ENCODE measurements at places on chromosomes 6 and 20.

DNA sequence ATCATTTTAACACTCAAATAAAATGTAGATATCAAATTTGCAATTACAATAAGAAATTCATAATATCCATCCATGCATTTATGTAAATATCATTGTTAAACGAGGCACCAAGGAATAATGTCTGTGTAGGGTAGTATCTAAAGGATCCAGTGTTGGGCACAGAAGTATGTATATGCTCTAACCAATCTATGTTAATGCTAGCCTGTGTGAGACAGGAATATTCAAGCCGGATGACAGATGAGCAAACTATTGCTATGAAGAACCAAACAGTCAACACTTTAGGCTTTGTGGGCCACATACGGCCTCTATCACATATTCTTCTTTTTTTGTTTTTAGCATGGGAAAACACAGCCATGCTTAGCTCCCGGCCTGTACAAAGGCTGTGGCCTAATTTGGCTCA, 45.0 kb downstream of the HUS1B start:
- no peak for DNase-seq

DNA sequence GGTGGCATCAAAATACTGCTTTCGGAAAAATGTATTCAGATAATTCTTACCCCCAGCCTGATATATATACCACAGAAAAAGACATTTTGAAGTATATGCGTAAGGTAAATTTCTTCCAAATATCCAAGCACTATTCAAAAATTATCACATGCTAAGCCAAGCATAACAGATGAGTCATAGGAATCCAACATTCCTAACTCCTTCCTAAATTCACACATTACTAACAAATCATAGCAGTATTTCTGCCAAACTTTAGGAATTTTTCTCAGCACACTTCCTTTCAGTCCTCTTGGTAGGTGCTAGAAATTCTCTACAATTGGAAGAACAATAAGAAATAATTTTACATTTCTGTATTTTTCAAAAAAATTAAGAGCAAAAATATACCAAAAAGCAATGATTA, 417.5 kb downstream of the EYS start:
- DNase-seq = no peak

GRCh38 chr6:109687271-109687761, 3.7 kb downstream of the AK9 start:
- no peak for DNase-seq

GRCh38 chr6:75691012-75691411, 58.0 kb upstream of the MYO6 start:
- DNase-seq = no peak

DNA sequence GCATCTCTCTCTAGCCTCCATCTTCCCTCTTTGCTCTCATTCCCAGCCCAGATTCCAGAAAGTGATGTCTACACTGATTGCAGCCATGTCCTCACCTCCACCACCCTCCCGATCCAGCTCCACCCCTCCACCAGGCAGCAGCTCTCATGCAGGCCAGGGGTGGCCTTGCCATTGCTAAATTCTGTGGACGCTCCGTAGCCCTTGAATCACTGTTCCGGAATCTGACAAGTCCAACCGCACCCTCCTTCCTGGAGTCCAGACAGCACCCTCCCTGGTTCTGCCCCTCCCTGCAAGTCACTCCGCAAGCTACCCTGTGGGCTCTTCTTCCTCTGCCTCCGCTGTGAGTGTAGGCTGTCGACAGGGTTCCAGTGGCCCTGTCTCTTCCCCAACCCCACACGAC, 26.2 kb downstream of the TNXB start:
- no peak for DNase-seq

- no peak for DNase-seq
Observed at GRCh38 chr6:27866357-27867050, 45.7 kb downstream of the OR2B2 start.

- DNase-seq = no peak
Observed at GRCh38 chr6:97030431-97030830, 105.9 kb downstream of the KLHL32 start.

- no peak for DNase-seq
Observed at GRCh38 chr20:17621229-17621968, 51.5 kb downstream of the DSTN start.

DNA sequence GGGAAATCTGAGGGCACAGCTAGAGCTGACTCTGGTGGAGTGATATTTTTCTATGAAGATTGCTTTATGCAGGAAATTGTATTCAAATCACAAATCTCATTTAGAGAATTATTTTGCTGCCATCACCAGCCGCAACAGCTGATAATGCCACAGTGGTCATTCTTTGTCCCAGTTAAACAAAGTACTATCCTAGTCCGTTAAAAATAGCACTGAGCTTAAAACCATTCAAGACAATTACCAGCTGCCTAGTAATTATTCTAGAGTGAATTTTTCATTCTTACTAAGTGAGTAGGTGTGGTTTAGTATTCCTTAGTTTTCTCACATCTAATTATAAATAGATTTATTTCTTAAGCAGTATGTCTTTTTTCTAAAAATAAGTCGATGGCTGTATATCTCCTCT, 190.5 kb downstream of the SLC35F1 start:
- DNase-seq = no peak

DNA sequence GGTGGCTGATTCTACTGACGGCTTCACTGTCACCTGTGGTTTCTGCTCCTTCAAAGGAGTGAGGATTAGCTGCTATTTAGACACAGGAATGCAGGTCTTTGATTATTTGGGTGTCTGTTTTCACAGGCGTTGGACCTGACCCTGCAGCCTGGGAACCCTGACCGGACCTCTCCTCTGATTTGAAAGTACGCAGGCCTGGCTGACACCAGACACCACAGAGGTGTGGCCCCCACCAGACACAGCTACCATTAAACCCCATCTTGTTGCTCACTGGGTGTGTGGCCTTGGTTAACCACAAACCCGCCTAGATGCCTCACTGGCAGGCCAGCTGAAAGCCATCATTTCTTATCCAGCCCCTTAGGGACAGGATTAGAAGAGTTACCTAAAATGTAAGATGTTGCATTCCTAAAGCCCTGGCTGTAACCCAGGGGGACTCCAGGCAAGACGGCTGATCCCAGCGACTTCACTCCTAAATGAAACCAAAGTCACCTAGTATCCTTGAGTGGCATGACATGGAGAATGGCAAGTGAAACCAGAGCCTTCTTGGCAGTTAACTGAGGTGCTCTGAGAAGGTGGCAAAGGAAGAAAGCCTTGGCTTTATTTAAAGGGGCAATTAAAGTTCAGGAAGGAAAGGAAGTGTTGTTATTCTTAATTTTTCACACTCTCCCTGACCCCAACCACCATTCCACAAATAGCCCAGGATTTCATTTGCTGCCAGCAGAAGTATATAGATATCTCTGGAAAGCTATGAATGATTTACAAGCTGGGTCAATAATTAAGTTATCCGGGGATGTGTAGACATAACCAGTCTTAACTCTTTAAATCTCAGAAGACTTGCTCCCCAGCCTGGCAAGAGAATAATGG, 169.9 kb downstream of the QRSL1 start:
- no peak for DNase-seq

DNA sequence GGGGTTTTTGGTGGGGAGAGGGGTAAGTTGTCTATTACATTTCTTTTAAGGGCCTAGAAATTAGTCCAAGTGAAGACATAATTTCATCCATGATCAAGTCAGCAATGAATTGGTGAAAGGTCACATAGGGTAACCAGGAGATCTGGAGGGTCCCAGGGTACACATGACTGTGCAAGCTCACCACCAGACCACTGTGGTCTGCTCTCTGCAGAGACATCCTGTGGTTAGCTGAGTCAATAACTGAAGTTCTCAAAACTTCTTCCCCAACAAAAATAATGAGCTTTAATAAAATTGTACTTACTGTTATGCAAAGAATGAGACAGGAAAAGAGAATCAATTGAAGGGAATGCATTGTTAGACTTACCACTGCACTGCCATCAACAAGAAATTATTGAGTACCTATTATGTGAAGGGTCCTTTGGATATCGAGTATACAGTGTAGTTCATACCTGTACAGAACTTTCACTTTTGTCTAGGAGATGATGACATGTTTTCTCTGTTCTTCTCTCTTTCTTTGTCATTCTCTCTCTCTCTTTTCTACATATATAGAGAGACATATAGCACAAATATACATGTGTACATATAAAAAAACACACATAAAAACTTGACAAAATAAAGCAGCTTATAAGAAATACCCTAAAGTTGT, 209.8 kb downstream of the GJA1 start:
- DNase-seq = no peak

- no peak for DNase-seq
Observed at GRCh38 chr20:6599876-6600735, 167.4 kb upstream of the BMP2 start.

Data from activated T-helper 1 cell treated with anti-CD3 and anti-CD28 coated beads, Interleukin-2, amount 50 U/mL, for 16 hours (primary cell).